Regular cardiac myocyte (primary cell): ENCODE measurements at places on chromosomes 16 and 17. TPM values are rescaled to one million over a fixed set of nuclear protein-coding genes. Genes with fewer than 3 reads are reported as not detected.

DHX8 gene
- total RNA-seq: 33.0 and 46.6 TPM in 2 replicates

MYL11 gene
- not detected in 2 replicates for total RNA-seq

TBC1D16 gene
- 20.0 and 24.0 TPM in 2 replicates for total RNA-seq

HSD11B2 gene
- not detected in 2 replicates for total RNA-seq
